ENCODE measurements at places on chromosomes 2 and 18. TPM values are rescaled to one million over a fixed set of nuclear protein-coding genes. Genes with fewer than 3 reads are reported as not detected.

DNA sequence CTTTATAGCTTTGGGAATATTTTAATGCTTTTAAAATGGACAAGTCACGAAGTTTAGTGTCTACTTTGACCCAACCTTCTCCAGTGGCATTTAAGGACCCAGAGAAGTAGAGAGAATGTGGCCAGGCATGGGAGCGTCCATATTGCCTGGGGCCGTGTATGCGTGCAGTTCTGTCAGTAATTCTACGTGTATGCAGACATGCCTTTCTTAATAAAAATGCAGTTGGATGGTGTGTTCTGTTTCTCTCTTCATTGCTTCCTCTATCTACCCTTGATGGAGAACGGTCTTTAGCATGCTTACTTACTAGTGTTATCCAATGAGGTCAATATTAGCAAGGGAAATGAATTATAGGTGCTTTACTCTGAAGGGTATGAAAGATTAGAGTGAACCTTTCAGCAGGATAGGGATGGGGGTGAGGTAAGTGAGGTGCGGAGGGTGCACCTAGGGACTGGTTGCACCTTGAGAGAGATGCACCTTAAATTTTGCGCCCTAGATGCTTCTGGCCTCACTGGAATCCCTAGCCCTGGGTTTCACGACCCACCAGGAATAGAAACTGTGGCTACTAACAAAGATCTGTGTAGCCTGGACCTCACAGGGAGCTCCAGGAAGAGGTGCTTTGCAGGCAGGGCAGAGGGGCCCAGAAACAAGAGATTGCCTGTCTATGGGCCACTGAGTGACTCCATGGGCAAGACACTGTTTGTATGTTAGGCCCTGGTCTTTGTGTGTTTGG lies 194.3 kb downstream of the MYCN start:
- DNase-seq = no peak

GRCh38 chr2:219298759-219299371 lies 10.3 kb downstream of the PTPRN start:
- DNase-seq = peak; percentile 71

DNA sequence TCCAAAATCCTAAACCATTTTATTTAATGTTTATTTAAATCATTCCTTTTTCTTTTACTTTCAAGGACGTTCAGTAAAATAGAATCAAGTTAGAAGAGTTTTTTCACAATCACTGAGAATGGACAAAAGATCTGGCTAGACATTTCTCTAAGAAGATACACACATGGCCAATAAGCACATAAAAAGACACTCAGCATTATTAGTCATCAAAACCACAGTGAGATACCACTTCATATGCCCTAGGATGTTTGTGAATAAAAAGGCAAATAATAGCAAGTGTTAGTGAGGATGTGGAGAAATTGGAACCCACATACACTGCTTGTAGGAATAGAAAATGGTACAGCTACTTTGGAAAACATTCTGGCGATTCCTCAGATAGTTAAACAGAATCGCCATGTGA lies 76.1 kb downstream of the RHBDD1 start:
- no peak for DNase-seq

DNA sequence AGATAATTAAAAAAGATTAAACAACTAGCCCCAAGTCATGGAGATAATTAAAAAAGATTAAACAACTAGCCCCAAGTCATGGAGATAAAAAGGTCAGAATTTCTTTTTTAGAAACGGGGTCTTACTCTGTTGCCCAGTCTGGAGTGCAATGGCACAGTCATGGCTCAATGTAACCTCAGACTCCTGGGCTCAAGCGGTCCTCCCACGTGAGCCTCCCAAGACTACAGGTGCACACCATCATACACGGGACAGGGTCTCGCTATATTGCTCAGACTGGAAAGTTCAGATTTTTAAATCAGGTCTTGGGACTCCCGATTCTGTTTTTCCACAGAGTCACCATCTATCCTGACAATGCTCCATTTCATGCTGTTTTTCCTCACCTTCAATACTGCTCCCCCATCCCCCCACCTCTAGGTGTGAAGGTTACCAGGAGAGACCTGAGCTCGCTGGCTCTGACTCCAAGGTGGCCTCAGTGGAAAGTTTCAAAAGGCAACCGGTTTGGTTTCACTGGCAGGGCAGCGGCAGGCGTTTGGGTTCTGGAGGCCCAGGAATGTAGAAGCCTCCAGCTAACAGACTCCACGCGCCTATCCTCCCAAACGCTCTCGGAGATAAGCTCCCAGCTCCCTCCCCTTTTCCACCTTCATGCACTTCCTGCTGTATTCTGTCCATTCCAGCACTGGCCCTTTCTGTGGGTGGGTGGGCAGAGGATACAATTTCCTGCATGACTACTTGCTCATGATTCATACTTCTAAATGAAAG lies 2.9 kb upstream of the SEMA4C start:
- no peak for DNase-seq

- no peak for DNase-seq
Observed at GRCh38 chr18:35942661-35943060, 29.8 kb upstream of the RMP24 start.

GRCh38 chr2:43941966-43942365 lies 53.8 kb downstream of the LRPPRC start:
- DNase-seq = no peak

DNA sequence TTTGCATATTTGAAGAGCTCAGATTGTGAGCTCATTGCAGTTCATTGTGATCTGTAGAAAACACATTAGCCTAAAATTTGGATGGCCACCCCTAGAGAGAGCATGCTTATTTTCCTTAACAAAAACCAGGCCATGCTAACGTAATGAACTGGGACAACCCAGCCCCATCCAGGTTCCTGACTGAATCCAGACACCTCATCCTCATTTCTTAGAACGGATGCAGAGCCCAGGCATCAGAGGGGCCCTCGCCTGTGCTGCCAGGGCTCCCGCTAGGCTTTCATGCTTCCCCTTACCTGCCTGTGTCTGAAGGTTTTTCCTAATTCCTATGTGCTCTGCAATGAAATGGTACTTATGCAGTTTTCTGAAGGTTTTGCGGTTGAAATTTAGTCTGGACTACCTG lies 171.1 kb downstream of the CCDC102B start:
- DNase-seq = peak; percentile 10

DNA sequence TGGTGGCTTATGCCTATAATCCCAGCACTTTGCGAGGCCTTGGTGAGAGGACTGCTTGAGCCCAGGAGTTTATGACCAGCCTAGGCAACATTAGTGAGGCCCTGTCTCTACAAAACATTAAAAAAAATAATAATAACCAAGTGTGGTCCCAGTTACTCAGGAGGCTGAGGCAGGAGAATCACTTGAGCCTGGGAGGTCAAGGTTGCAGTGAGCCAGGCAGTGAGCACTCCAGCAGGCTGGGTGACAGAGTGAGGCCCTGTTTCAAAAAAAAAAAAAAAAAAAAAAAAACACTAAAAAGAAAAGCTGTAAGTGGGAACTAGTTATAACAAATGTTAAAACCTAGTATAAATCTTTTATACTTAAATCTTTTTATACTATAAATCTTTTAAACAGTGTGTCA lies 146.2 kb upstream of the ITGA4 start:
- no peak for DNase-seq

DNA sequence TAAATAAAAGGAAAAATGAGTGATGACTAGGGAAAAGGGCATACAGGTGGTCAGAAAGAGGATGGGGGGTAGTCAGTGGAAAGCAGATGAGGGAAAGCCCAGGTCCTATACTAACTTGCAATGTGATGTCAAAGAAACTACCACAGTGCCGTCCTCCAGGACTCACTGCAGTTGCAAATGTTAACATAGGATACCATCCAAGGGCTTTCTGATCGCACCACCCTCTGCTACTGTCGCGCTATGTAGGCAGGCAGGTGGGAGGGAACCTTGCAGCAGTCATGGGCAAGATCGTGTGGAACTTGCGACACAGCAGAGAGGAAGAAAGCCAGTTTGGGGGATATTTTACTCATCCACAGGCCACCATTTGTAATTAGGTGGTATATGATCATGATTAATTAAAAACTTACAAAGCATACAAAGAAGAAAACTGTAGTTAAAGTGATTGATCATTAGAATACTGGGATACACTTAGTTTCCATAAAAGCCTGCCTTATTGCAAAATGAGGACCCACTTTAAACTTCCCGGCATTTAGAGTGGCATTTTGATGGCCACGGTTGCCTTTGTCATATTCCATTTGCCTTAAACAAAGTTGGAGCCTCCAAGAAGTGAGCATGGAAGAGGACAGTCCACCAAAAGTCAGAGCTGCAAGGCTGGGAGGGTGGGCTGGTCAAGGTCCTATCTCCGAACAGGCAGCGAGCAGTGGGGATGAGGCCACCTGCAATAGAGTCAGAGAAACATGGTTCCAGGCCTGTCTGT lies 8.5 kb upstream of the ROCK2 start:
- no peak for DNase-seq

- DNase-seq = no peak
Observed at GRCh38 chr2:100113990-100114433, 28.4 kb downstream of the AFF3 start.

- DNase-seq = no peak
Observed at GRCh38 chr2:130756053-130756873, 923 bp downstream of the AMER3 start.

DNA sequence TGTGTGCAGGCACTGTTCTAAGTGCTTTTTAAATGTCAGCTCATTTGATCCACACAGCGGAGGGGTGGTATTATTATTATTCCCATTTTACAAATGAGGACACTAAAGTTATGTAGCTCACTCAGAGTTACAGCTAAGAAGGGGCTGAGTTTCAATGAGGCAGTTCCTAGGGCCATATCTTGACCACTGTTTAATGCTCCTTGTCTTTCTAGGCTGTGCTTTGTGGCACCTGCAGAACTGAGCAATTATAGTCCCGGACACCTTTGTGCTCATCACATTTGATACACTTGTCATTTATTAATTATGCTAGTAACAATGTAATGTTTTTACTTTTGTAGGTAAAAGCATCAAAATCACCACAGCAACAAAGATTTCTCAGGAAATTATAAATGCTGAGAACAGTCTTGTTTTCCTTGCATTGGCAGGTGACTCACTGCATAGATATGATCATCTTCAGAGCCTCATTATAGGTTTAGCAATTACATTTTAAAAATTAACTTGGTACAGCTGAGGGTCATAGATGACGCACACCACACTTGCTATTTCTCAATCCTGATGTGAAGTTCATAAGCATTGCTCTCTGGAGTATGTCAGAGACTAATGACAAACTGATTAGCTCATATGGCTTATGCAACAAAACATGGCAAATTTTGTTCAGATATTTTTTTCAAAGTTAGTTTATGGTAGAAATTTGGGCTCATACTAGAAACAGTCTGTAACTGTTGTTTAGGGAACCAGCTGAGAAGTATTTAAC lies 366.8 kb downstream of the TGIF1 start:
- DNase-seq = no peak

The ATF2 gene
- 63.4 TPM for total RNA-seq

The EVX2 gene
- total RNA-seq = not detected

The SULT1C4 gene
- total RNA-seq = 4.3 TPM

Measured in upper lobe of left lung (tissue), 6 donors.